ENCODE measurements at places on chromosomes 2 and 18.

GRCh38 chr18:67710639-67711038, 194.1 kb upstream of the DSEL start:
- no peak for DNase-seq

GRCh38 chr2:96258166-96259022, 7.4 kb downstream of the TMEM127 start:
- DNase-seq = no peak

DNA sequence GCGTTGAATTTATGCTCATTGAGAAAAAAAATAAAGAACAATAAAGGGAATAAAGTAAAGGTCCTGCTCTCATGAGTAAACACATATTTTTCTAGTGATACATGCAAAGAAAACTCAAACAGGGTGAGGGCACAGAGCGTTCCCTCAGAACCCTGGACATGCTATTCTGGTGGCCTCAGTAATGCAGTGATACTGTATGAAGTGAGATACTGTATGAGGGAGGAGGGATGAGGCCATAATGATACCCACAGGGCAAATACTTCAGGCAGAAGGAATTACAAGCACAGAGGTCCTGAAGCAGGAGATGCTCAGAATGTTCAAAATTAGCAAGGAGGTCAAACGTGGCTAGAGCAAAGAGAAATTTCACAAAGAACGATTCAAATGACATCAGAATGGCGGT, 28.4 kb upstream of the RNU4ATAC start:
- no peak for DNase-seq

GRCh38 chr2:1698188-1698945, 45.9 kb downstream of the PXDN start:
- DNase-seq = no peak

GRCh38 chr2:101080211-101081068, 70.7 kb downstream of the TBC1D8 start:
- DNase-seq = no peak

DNA sequence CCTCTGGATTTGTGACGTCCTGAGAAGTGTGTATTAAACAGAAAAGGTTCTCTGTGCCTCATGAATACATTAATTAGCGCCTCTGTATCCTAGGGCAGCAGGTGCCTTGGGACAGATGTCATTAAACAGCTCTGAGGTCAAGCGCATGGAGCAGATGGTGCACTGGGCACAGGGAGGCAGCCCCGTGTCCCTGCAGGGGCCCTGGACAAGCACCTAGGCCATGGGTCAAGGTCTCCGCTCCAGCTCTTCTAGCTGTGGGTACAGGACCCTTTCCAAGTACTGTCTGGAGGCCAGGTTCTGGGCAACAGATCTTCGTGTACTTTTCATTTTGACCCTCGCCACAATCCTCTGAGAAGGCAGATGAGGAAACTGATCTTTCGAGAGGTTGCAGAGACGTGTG, 126.4 kb downstream of the KCTD1 start:
- no peak for DNase-seq

DNA sequence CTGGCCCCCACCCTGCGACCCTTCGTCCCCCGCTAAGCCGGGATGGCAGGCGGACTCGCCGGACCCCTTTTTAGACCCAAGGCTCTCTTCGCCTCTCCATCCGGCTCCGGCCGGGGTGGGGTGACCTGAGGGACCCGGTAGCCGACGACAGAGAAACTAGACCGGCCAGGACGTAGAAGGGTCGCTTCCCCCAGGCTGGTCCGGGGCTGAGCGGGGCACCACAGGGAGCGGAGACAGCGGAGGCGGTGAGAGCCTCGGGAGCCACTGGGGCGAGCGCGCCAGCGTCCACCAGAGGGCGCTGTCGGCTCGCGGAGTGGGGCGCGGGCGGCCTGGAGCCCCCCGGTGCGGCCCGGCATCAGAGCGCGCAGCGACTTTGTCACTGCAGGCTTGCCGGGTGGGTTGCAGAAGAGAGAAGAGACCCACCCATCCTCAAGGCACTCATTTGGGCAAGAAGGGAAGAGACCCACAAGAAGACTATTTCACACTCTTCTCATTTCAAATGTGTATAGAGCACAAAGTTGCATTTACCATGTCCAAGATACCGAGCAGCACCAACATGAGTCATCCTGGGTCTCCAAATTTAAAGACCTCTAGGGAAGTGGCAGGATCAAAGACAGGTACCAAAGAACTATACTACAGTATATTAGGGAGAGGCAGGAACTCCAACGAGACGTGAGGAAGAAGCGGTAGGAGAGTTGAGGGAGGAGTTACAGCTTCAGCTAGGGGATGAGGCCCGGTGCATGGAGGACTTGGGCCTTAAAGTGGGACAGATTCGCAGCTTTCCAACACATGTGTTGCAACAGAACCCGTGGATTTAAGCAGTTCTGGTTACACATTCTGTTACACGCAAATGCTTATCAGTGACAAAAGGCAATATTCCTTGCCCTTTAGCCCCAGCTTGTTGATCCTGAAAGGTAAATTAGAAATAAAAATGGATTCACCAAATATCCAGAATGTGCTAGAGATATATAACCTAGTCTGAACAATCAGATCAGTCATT, 7.6 kb upstream of the PRKCE start:
- no peak for DNase-seq

GRCh38 chr2:208440716-208441115, 34.1 kb downstream of the PTH2R start:
- no peak for DNase-seq

GRCh38 chr2:42223067-42223854, 54.1 kb downstream of the EML4 start:
- DNase-seq = no peak

DNA sequence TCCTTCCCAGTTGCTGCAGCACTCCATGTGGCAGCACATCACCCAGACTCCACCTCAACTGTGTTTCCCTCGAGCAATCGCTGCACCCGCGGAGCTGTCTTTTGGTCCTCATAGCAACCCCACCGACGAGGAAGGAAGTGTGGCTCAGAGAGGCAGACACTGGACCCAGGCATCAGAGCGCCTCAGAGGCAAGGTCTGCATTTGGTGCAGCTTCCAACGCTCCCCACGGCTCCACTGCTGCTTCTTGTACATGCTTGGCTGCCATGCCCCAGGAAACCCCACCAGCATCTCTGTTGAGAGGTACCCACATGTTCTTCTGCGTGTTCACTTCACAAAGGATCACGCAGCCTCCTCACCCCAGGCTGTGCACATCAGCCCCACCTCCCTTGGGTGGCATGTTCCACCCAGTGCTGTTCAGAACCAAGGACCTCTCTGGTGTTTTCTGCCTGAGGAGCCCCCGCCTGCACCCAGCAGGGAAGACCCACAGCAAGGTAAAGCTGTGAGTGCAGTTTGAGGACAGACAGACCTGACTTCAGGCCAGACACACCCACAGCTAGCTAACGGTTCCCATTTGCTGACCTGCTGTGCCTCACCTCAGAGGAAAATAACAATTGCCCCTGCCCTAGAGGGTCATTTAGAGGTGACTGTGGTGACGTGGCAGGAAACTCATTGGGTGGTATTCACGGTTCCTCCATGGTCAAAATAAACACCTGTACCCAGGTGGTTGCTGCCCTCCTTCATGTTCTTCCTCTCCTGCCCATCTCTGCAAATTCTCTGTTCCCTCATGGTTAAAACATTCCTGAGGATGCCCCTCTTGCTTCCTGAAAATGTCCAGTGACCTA, 326.3 kb upstream of the MYT1L start:
- DNase-seq = no peak

DNA sequence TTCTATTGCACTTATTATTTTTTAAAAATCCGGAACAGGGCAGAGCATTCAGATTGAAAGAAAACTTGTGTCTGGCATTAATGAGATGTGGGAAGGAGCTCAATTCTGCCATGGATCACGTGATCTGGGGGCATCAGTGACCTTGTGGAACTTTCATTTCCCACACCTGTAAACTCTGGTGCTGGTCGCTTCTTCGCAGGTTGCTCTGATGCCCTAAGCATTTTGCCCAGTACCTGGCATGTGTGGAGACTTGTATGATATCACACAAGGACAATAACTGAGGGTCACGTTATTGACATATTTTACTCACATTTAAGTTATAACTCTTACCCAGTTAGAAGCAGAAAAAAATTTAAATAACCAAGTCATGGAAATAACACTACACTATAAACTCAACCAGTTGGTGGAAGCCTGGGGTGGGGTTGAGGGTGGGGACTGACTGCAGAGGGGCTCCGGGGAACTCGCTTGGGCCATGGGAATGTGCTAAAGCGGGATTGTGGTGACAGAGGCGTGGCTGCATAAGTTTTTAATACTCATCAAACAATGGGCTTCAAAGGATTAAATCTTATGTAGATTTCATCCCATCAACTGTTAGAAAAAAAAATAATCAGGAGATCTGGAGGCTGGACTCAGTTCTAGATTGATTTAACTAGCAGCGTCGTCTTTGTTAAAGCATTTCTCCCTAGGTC, 36.5 kb downstream of the ST3GAL5 start:
- no peak for DNase-seq

GRCh38 chr2:7621018-7621814, 704.0 kb downstream of the RNF144A start:
- no peak for DNase-seq

- no peak for DNase-seq
Observed at GRCh38 chr2:240306185-240306584, 129.3 kb upstream of the GPC1 start.

GRCh38 chr18:11654736-11655605, 34.1 kb upstream of the GNAL start:
- DNase-seq = no peak

GRCh38 chr2:164186591-164186990, 434.7 kb downstream of the GRB14 start:
- no peak for DNase-seq

GRCh38 chr2:64492821-64493220, 31.3 kb upstream of the AFTPH start:
- DNase-seq = no peak

DNA sequence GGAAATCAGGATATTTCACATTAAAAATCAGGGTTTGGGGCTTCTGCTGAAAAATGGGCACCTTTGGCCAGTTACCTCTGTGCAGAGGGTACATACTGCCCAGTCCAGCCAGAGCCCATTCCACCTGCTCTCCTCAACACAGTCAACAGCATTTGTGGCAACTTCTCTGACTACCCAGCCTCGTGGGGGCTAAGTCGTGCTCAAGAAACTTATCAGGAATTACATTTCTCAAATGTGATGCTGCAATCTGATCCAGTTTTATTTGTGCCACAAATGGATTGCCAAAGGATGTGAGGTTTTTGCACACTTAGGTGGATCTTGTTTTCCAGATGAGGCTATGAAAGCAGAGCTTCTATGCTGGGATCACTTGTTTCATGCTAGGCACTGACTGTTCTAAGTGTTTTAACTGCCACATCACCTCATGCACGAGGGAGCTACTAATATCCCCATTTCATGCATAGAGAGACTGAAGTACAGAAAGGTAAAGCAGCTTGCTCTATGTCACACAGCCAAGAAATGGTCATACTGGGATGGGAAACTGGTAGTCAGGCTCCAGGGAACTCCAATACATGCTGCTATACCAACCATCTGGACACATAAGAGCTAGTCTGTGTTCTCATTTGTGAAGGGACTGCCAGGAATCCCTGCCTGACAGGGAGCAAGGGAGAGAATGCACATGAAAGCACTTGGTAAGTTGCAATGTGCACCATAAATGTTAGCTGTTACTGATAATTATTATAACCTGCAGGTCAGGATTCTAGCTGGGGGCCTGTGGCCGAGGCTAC, 89.0 kb upstream of the HK2 start:
- DNase-seq = no peak

Data from AG09309 (cell line).